ENCODE measurements at places on chromosomes 1 and 21. TPM values are rescaled to one million over a fixed set of nuclear protein-coding genes. Genes with fewer than 3 reads are reported as not detected.

SLC44A3 gene
- 3.4 TPM for total RNA-seq

ERVH48-1 gene
- total RNA-seq, result not detected

RHEX gene
- total RNA-seq, result not detected

METTL13 gene
- total RNA-seq, result 33.3 TPM

CFAP141 gene
- not detected for total RNA-seq

PRRX1 gene
- total RNA-seq, result not detected

C1orf185 gene
- total RNA-seq, result not detected

GRCh38 chr1:15577691-15578090 lies 7.2 kb downstream of the AGMAT start:
- DNase-seq, result no peak

GRCh38 chr1:192506741-192507155 lies 68.8 kb upstream of the RGS1 start:
- DNase-seq, result no peak

GRCh38 chr1:65793359-65793732 lies 651 bp downstream of the PDE4B start:
- DNase-seq, result no peak

DNA sequence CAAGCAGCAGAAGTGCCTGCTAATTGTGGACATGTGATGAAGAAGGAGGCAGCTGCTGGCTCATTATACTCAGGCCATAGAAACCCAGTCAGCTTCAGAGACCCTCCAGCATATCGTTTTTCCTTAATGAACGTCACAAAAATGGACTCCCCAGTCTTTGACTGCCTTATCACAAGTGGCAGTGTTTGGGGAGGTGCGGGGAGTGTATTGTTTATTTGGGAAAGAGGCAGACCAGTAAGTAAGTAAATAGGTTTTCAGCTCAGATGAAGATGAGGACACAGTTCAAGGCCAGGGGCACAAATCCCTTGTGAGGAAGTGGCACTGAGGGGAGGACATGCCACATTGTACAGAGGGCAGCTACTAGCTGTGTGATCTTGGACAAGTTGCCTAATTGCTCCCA lies 43.5 kb upstream of the NRDC start:
- DNase-seq, result no peak

DNA sequence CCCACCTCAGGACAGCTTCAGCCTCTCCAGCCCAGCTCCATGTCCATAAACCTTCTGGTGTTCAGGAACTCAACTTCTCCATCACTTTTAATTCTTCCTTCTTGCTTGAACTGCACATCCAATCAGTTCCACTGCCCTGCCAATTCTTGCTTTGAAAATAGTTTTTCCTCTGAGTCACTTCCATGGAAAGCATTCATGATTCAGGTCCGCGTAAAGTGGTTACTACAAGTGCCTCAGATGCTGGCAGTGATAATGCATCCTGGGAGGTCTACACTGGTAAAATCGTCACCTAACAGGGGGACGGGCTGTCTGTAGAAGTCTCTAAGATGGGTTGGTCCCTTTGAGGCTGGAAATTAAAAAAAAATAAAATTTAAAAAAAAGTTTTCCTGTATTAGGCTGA lies 25.9 kb upstream of the RCAN1 start:
- no peak for DNase-seq

GRCh38 chr1:206606867-206607266 lies 5.4 kb downstream of the EIF2D start:
- peak; percentile 33 for DNase-seq

DNA sequence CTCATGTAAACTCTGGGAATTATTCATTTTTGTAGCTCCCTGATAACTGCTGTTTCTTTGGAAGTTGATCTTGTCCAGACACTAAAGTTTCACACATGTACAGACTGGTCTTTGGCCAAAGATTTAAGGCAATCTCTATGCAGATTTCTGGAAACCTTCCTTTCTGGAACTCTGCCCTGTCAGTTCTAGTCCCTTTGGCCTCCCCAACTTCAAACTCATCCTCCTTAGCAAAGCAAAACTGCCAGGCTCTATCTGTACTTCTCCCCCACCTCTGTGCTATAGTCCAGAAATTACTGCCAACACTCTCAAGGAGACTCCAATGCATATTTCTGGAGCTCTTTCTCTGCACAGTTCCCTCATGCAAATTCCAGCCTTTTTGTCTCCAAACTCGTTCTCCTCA lies 36.5 kb downstream of the C1orf198 start:
- no peak for DNase-seq
